Cardiac fibroblast (primary cell): ENCODE measurements at places on chromosomes 1 and 21.
A peak's percentile ranks its signal among the peaks of the same experiment; 100 is the strongest.

GRCh38 chr1:84583648-84584047 lies 9.4 kb upstream of the CTBS start:
- peak; percentile 13 for DNase-seq

DNA sequence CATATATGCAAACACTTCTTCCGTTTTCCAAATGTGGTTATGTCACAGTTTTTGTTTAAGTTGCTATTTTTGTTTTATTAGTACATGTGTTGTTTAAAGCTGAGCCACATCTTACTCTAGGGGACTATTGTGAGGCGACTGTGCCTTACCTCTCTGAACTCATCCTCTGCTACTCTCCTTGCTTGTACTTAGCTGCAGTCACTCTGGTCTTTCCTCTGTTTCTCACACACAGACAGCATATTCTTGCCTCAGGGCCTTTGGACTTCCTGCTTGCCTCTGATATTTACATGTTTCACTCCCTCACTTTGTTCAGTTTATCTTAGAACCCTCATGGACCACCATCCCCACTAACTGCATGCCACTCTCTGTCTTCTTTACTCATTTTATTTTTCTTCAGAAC lies 101.1 kb downstream of the MACF1 start:
- no peak for DNase-seq

- DNase-seq = peak; percentile 31
Measured at GRCh38 chr1:65198096-65198495, 50.1 kb downstream of the AK4 start.

GRCh38 chr1:152013664-152014237 lies 20.1 kb upstream of the S100A10 start:
- DNase-seq = peak; percentile 69

GRCh38 chr1:36208978-36209703 lies 15.1 kb upstream of the THRAP3 start:
- DNase-seq = peak; percentile 58

- DNase-seq = no peak
Measured at GRCh38 chr1:179883040-179883744, 1.1 kb downstream of the TOR1AIP1 start.

- no peak for DNase-seq
Measured at GRCh38 chr1:162697140-162697895, 65.1 kb downstream of the DDR2 start.

GRCh38 chr1:203593723-203594122 lies 32.9 kb upstream of the ATP2B4 start:
- no peak for DNase-seq

DNA sequence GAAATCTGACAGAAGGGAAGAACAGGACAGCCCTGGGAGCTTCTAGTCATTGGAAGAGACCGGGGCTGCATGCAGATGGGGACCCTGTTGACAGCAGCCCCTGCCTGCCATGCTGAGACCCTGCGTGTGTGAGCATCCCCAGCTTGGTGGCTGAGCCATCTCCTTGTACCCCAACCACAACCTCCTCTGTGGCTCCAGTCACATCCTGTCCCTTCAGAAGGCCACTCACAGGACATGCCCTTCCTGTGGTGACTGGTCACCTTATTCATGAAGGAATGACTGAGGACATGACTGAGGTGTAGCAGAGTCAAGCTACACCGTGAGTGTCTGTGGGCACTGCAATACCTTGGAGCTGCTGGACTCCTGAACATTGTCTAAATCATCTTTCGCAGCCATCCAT lies 141.8 kb upstream of the ERRFI1 start:
- no peak for DNase-seq

- DNase-seq = peak; percentile 31
Measured at GRCh38 chr1:179366093-179366800, 476 bp downstream of the AXDND1 start.

GRCh38 chr1:96427616-96428015 lies 294.0 kb upstream of the PTBP2 start:
- no peak for DNase-seq

- peak; percentile 22 for DNase-seq
Measured at GRCh38 chr1:154386643-154387352, 18.3 kb upstream of the IL6R start.

DNA sequence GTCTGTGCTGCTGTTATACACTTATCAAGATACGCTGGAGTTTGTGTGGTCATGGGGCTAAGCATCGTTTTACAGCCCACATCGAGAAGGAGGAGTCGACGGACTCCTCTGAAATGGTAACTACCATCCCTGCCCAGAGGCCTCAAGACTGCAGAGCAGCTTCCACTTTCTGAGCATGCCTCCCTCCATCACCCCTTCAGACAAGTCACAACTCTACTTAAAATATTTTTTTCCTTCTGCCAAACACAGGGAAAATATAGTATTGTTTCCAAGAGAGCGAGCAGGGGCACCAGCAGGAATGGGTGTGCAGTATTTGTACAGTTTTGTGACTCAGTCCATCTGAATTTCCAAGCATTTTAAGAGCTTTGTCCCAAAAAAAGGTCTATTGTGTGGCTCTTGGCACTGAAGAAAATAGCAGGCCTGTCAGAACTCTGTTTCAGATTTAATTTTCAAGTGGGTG lies 14.1 kb downstream of the EVA1C start:
- peak; percentile 74 for DNase-seq

- DNase-seq = no peak
Measured at GRCh38 chr1:77430966-77431690, 149.3 kb downstream of the AK5 start.

- DNase-seq = peak; percentile 74
Measured at GRCh38 chr1:174982971-174983689, 16.6 kb upstream of the CACYBP start.

GRCh38 chr1:63675420-63675931 lies 82.3 kb downstream of the PGM1 start:
- DNase-seq = peak; percentile 59

DNA sequence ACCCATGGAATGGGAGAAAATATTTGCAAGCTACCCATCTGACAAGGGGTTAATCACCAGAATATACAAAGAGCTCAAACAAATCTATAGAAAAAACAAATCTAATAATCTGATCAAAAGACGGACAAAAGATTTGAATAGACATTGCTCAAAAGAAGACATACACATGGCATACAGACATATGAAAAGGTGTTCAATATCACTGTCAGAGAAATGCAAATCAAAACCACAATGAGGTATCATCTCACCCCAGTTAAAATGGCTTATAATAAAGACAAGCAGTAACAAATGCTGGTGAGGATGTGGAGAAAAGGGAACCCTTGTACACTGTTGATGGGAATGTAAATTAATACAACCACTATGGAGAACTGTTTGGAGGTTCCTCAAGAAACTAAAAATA lies 600.9 kb downstream of the SMYD3 start:
- DNase-seq = no peak

DNA sequence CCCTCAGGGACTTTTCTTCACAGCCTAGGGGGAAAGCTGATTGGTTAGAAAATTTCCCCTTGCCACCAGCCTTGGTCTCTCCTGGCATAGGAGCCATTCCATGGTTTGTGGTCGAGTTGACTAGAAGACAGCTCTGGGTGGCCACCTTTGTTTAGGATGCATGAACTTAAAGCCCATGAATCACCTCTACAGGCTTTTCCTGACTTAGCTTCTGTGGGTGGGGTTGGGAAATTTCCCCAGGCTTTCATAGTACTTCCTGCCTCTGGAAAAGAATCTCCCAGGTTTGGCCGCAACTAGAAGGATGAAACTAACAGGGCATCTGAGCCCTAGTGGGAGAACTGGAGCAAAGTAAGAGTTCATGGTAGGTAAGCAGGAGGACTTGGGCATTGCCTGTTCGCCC lies 72.6 kb downstream of the SNRPE start:
- DNase-seq = no peak

GRCh38 chr1:176541663-176542062 lies 78.7 kb downstream of the PAPPA2 start:
- DNase-seq = no peak

DNA sequence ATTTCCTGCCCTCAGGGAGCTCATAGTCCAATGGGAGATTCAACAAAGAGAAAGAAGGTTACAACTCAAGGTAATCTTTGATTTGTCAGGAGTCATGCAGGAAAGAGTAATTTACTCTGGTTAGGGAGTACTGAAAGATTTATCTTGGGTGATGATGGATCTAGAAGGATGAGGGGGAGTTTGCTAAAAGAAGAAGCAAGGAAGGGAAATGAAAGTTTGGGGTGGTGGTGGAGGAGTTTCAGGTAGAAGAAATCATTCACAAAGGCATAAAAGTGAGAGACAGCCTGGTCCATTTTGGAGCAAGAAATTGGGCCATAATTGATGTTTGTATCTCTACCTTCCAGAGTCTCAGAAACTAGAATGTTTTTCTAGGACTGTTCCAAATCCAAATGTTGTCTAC lies 116.7 kb downstream of the ROR1 start:
- no peak for DNase-seq
